Omental fat pad (tissue), 4 donors: ENCODE measurements at places on chromosomes 13 and 19.

DNA sequence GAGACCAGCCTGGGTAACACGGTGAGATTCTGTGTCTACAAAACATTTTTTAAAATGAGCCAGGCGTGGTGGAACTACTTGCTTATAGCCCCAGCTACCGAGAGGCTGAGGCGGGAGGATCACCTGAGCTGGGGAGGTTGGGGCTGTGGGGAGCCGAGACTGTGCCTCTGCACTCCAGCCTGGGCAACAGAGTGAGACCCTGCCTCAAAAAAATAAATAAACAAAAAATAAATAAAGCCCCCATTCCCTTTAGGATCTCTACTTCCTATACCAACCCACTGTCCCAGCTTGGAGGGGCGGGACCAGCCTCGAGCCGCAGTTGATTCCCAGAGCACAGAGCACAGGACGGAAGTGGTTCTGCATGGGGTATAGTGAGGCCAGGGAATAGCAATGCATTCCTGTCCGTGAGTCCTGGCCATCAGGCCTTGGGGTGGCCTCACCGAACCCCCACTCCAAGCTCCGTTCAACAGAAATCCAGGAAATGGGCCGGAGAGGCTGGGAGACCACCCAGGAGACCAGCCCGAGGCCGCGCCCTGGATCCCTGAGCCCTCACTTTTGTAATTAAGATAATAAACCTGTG is 4.9 kb upstream of the PTBP1 start:
- no peak for DNase-seq

DNA sequence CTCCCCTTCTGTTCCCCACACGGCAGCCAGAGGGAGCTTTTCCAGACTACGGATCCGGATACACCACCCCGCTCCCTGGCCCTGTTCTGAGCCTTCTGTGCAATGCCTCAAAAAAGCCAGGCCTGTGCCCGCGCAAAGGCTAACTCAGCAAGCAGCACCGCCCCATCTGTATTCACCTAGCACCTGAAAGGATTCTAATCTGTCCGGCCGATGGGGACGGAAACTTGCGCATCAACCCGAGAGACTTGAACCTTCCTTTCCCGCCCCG is 589 bp downstream of the ZBTB45 start:
- peak; percentile 25 for DNase-seq

- DNase-seq = no peak
These were observed 5.0 kb upstream of the ZNF765 start for GRCh38 chr19:53389978-53390377.

DNA sequence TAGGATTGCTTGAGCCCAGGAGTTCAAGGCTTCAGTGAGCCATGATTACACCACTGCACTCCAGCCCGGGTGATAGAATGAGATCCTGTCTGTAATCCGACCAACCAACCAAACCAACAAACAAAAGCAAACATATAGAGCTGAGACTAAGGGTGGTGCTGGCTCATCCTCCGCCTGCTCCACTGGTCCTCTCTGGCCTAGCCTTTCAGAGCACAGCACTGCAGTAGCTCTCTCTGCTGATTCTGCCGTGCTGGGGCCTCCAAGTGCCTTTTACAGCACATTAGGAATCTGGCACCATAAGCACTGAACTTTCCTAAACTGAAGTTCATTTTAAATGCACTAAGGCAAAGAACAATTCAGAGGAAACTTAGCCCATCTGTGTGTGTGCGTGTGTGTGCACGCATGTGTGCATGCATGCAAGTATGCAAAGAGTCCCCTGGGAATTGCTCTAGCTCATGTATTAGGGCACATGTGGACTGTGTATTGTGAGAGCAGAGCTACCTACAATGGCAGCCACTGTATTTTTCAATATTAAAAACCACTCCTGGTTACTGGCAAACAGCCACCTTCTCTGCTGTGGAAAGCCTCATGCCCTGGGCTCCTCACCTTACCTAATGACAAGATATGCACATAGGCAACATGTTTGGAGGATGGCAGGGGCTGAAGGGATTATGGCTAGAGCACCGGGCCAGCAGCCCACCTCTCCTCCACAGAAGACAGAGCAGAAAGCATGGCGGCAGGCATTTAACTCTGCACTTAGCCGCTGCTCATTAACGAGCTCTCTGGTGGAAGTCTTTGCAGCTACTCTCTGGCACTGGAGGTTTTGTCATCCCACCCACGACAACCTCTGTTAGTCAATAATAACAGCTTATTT is 223.1 kb upstream of the TSHZ3 start:
- DNase-seq = no peak

- peak; percentile 82 for DNase-seq
These were observed at the start of gene NDUFA3 for GRCh38 chr19:54102421-54103169. Gene NDUFA3, plus strand, starts transcription at chr19:54102855. Its CDS starts 24 bp downstream, at chr19:54102879.

- DNase-seq = no peak
These were observed 254.6 kb downstream of the SPRY2 start for GRCh38 chr13:80086304-80086721.

DNA sequence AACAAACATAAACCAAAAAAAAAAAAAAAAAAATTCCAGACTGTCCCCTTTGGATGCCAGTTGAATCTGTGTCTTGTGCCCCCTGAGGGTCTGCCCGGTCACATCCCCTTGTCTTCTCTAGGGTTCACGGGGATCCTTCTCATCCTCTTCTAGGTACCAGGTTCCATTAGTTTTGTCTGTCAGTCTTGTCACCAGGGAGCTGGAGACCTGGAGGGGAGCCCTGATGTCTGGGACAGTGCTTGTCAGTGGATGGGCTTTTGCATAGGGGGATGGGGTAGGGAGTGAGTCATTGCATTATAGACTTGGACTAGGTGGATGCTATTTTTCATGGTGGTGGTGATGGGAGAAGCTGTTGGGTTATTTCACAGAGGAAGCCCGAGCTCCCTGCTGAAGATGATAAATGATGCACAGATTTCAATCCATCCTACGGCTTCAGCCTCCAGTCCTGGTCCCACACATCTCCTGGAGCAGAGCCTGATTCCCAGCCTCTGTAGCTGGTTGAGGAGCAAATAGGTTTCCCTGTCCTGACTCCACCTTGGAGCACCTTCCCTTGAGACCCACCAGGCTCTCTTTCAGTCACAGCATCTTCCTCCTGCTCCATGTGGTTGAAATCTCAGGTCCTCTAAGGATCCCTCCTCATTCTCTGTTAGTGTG is 26.0 kb downstream of the WTIP start:
- no peak for DNase-seq

GRCh38 chr19:3944018-3944721 is 11.3 kb downstream of the NMRK2 start:
- DNase-seq = no peak

GRCh38 chr19:49017666-49018351 is 918 bp upstream of the LHB start:
- no peak for DNase-seq

- DNase-seq = no peak
These were observed 3.0 kb downstream of the MARK4 start for GRCh38 chr19:45254044-45254531.

- no peak for DNase-seq
These were observed 44.9 kb upstream of the PEG3 start for GRCh38 chr19:56885173-56885985.

GRCh38 chr13:51814825-51815650 is 11.1 kb upstream of the DHRS12 start:
- no peak for DNase-seq

- no peak for DNase-seq
These were observed 4.9 kb downstream of the ZNF266 start for GRCh38 chr19:9430444-9430843.

GRCh38 chr19:18650468-18651041 is 13.7 kb downstream of the KLHL26 start:
- no peak for DNase-seq

GRCh38 chr13:51585696-51586095 is 1.4 kb downstream of the WDFY2 start:
- no peak for DNase-seq

- no peak for DNase-seq
These were observed 3.8 kb downstream of the BCAT2 start for GRCh38 chr19:48806818-48807589.

GRCh38 chr19:8108560-8109445 is 40.6 kb downstream of the FBN3 start:
- DNase-seq = no peak

- no peak for DNase-seq
These were observed 43.3 kb upstream of the PEPD start for GRCh38 chr19:33564836-33565338.

- DNase-seq = no peak
These were observed 319.0 kb downstream of the ZNF536 start for GRCh38 chr19:30690935-30691818.

DNA sequence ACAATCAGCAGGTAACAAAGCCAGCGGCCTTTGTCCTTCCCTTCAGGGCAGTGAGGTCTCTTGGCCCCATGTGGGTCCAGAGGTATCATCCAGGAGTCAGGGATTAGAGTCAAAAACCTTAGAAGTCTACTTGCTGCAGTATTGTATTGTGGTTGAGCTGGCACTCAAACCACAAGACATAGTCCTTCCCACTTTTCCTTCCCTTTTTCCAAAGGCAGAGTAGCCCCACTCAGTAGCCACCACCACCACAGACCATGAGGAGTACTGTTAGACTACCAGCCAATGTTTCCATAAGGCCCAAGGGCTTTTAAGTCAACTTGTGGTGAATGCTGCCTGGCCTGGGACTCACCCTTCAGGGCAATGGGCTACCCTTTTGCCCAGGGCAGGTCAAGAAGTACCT is 27.1 kb upstream of the CCNA1 start:
- no peak for DNase-seq

DNA sequence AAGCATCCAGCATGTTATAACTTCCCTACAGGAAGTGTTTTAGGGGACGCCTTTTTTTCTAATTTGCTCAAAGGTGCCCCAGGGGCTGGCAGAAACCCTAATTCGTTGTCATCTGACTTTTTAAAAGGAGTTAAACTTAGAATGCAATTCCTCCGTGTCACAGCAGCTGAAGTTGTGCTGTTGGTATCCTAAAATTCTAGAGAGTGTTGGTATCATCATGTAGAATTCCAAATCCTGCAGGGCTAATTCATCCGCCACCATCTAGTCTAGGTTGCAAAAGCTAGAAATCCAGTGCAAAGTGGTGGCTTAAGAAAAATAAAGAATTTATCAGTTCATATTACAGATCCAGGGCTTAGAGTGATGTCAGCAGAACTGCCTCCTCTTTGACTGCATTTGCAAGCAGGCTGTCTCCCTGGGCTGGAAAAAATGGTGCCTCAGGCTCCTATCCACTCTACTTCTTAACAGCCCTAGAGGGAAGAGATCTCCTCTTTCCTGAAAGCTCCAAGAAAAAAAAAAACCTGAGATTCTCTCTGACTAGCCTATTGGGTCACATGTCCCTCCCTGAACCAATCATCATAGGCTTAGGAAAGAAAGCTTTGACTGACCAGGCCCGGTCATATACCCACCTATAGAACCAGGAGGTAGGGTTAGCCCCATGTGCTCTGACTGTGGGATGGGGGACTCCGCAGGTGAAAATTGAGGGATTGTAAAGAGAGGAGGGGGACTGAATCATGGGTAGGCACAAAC is 73.0 kb downstream of the MAP4K1 start:
- no peak for DNase-seq

DNA sequence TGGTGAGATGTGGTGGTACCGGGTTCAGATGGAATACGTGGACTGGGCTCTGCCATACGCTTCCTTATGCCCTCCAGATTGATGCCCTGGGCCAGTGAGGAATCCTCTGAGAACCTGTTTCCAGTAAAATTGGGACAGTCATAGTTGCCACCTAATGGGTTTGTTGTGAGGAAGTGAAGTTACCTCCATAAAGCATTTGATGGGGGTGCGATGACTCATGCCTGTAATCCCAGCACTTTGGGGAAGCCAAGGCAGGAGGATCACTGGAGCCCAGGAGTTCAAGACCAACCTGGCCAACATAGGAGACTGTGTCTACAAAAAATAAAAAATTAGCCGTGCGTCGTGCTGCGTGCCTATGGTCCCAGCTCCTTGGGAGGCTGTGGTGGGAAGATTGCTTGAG is 4.8 kb downstream of the SNRPA start:
- no peak for DNase-seq

GRCh38 chr19:21566073-21566472 is 60.7 kb downstream of the ZNF429 start:
- no peak for DNase-seq

DNA sequence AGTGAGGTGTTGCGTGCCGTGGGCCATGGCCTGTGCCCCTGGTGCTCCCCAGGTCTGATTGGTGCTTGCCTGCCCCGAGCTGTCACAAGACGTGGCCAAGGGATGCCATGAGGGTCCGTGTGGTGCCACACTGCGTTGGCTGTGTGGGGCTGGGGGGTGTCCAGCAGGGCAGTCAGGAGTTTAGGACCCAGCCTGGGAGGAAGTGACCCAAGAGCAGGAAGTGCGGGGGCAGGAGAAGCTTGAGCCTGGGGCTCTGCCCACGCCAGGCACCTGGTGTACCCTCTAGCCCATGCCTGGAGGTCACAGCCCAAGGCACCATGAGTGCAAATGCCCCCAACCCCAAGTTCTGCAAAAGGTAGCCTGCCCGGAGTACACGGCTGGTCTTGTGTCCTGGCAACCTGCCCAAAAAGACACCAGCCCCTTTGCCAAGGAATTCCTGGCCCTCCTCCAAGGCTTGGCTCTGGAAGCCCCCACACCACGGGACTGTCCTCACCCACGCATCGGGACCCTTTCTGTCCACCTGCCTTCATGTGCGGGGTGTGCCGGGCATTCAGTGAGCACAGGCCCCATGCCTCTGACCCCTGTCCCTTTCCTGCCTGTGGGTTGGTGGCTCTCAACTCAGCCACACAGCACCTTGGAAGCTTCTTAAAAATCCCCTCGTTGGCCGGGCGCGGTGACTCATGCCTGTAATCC is 24.9 kb downstream of the MPND start:
- DNase-seq = no peak

DNA sequence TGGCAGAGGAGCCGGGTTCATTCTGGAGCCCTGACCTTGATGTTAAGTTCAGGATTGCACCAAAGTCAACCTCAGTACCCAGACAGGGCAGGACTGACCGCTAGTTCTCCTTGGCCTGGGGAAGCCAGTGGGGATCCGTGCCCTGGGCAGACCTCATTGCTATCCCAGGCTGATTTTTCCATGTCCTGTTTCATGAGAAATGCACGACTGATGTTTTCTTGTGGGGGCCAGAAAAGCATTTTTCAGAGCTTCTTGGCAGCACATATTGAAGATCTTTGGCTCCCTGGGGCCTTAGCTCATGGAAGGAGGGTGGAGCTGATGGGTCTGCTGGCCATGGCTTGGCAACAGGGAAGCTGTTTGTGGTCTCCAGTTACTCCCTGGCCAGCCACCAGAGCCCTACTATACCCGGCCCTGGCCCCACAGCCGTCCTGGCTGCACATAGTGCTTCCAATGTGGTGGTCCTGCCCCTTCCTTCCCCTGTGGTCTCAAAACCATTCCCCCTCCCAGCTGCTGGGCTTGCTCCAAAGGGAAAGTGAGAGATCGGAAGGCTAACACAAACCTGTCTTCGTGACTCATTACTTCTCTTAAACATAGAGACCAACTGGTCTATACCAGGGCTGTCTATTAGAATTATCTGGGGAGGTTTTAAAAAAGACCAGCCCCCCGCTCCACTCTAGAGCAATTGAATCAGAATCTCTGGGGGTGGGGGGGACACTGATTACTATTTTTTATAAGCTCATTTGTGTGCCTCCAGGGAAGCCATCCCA is 11.2 kb downstream of the IL17D start:
- DNase-seq = no peak

DNA sequence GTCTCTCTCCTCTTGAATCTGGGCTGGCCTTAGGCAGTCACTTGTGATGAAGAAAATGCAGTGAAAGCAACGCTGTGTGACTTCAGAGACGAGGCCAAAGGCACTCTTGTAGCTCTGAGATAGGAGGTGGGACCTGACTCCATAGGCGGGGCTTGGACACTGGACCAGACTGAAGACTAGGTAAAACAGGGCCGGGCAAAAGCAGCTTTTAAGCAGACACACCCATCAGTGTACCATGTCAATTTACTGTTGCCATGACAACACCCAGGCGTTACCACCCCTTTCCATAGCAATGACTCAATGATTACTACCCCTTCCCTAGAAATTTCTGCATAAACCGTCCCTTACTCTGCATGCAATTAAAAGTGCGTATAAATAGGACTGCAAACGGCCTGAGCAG is 6.6 kb upstream of the EID2 start:
- DNase-seq = no peak
